ENCODE measurements at places on chromosomes 1 and 21. TPM values are rescaled to one million over a fixed set of nuclear protein-coding genes. Genes with fewer than 3 reads are reported as not detected.

DNA sequence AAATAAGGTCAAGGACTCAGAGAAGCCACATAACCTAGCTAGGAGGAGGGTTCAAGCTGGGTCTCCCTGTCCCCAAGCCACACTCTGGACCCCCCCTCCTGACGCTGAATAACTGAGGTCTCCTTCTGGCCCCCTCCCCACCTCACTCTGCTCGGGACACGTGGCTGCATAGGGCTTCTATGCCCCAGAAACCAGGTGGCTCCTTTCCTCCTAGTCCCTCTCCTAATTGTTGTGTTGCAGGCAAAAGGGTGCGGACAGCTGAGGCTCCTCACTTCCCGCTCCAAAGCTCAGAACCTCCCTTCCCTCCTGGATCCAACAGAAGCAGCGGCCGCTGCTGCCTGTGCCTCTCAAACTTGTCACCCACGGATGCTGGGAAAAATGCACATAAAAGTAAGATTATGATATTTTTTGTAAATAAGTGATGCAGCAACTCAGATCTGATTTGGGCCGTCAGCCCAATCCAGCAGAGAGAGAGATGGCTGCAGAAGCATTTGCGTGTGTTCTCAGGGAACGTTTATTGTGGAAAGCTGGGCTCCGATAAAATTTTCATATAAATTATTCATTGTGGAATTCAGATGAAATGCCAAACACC is 40.8 kb upstream of the C1orf174 start:
- DNase-seq: no peak

- no peak for DNase-seq
Measured at GRCh38 chr1:208221291-208221622, 22.9 kb downstream of the PLXNA2 start.

Gene OR2L13
- not detected for total RNA-seq

DNA sequence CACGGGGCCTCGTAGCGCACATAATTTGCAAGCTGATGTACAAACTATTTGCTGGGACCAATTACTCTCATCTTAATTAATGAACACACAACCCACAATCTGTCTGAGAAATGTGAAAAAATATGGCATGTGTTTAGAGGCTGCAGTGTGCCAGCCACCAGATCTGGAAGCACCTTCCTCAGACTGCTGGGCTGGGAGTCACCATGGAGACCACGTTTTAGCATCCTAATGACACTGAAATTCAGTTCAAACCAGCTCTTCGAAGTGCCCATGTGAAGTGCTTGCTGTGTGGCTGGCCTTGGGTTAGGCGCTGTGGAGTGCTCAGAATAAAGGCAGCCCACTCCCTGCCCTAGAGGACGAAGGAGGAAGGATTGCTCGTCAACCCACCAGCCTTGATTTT is 482.4 kb downstream of the OMA1 start:
- DNase-seq: no peak

Gene C1orf185
- not detected for total RNA-seq

DNA sequence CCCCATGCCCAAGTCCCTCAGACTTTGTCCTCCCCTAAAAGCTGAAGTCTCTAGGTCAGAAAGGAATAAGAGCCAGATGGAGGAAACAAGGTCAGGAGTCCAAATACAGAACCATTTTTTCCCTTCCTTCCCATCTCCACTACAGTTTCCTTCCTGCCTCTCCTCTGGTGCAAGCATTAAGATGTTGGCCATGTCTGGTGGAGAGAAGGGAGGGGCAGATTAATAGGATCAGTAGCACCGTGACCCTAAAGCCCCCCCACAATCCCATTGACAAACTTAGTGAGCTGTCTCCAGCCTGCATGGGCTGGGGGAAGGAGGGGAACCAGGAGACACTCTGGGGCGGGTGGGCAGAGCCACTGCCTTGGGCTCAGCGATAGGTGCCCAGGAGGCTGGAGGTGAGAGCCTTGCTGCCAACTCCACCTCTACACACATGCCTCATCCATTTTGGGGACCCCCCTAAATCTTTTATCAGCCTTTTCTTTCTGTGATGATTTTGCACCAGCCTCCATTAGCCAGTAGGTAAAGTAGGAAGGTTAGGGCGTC is 59.8 kb downstream of the RHBG start:
- no peak for DNase-seq

DNA sequence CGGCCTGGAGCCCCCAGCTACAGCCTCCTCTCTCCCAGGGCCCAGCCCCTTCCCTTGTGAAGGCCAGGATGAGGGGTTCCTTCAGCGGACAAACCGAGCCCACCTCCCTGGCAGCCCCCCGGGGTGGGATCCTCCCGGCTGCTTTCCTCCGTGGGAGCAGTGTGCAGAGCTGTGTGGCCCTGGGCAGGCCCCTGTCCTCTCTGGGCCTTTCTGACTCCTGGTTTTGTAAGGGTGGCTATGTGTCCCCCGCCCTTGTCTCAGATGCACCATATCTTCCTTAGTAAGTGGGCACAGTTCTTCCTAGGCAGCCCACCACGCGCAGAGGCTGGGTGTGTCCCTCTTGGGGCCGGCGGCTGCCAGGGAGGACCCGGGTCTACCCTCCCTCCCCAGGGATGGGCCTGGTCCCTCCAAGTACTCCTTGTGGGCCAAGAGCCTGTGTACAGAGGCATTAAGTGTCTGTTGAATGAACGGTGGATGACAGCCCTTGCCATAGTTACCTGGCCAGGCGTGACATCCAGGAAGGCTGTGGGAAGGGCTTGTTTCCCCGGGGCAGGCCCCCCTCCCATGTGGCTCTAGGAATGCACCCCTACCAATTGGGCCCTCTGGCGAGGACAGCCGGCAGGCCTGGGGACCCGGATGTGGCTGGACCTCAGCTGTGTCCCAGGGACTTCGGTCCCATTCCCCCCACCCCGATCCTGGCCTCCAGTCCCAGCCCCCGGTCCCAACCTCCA is 3.8 kb downstream of the SMIM1 start:
- no peak for DNase-seq

DNA sequence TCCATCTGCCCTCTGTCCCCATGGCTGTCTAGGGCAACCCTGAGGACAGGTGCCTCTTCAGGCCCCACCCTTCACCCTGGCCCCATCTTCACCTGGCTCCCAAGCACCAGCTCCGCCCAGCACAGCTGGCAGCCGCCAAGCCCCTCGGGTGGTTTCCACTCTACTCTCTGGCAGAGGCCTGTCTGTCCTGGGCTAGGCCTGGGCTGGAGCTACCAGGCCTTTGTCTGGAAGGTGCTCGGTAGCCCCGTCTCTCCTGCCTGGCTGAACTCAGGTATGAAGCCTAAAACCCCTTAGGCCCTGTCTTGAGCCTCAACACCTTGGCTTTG is 17.4 kb downstream of the SDC3 start:
- DNase-seq: no peak

Gene TIMM17A
- 40.6 TPM for total RNA-seq

Gene EDARADD
- total RNA-seq: not detected

Gene GPR37L1
- total RNA-seq: 0.36 TPM

Gene E2F2
- total RNA-seq: 0.28 TPM

DNA sequence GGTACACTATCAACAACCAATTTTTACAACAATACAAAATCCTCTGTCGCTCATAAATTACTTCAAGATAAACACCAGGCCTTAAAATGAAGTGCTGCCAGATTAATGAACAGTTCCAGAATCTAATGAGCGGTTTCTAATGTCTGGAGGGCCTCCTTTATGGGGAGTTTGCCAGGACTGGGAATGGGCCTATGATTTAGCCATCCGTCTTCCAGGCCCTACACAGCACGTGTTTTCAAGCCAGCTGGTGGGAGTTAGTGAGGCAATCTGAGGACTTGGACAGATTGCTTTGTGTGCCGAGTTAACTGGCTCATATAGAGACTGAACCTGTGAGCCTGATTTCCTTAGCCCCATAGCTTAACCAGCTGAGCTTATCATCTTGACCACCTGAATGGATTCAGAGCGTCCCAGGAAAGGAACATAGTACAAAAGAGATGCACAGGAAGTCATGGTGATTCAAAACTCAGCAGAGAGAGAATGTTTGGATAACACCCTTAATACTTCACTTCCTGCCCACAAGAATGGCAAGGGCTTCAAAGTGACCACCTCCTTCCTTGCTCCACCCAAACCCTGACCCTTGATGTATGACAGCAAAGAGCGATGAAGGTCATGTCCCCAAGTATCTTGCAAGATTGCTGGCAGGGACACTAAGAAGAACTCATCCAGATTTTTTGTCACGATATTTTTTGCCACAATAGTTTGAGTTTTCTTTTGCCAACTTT is 143.5 kb downstream of the SLC30A10 start:
- DNase-seq: no peak

Gene LCE2B
- total RNA-seq: not detected

DNA sequence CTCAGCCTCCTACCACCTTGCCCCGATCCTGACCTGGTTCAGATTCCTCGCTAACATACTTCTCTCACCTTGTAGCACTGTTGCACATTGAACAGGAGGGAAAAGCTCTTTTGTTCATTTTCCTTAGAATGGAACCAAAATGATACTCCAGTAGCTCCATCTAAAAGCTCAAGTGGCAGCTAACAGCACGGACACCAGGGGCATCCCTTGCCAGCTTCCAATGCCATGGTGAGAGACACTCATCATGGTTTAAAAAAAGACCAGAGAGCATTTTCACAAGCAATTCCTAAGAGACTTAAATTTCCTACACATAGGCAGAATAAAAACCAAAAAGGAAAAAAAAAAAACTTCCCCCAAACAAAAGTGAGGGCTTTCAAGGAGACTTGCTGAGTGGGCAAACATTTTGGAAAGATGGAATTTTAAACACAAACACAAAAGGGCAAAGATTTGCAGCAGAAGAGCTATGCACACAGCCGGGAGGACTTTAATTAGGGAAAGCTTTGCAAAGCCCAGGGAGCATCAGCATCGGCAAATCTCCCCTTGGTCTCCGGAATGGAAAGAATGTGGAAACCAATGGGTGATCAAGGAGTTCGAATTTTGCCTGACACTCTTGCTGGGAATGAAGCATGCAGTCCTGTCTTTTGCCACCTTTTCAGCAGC is 84.3 kb downstream of the CAPZB start:
- no peak for DNase-seq

Gene NFASC
- 17.6 TPM for total RNA-seq

DNA sequence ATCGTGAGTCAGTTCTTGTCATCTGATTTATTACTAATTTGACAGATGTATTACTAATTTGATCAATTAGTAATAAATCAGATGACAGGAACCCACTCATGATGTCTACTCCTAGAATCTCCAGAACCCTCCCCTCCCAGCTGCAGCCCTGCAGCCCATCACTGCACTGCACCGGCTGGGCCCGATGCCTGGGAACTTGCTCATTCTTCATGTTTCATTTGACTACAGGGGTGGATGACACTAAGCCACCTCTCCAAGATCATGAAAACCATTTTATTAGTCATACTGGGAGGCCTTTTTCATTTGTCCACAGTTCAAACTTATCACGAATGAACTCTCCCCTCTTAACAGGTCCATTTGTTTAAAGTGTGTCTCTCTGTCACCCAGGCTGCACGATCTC is 41.0 kb downstream of the KCNH1 start:
- DNase-seq: no peak

Gene IFFO2
- total RNA-seq: 18.8 TPM

Gene LDLRAP1
- 9.1 TPM for total RNA-seq

Gene SLC39A1
- 79.8 TPM for total RNA-seq

GRCh38 chr1:172287208-172287607 is 133.3 kb upstream of the C1orf105 start:
- DNase-seq: peak; percentile 87

Gene HSPA6
- 2.0 TPM for total RNA-seq

GRCh38 chr1:21782349-21782867 is 541 bp downstream of the USP48 start:
- DNase-seq: no peak

Gene MAD2L2
- total RNA-seq: 29.9 TPM

DNA sequence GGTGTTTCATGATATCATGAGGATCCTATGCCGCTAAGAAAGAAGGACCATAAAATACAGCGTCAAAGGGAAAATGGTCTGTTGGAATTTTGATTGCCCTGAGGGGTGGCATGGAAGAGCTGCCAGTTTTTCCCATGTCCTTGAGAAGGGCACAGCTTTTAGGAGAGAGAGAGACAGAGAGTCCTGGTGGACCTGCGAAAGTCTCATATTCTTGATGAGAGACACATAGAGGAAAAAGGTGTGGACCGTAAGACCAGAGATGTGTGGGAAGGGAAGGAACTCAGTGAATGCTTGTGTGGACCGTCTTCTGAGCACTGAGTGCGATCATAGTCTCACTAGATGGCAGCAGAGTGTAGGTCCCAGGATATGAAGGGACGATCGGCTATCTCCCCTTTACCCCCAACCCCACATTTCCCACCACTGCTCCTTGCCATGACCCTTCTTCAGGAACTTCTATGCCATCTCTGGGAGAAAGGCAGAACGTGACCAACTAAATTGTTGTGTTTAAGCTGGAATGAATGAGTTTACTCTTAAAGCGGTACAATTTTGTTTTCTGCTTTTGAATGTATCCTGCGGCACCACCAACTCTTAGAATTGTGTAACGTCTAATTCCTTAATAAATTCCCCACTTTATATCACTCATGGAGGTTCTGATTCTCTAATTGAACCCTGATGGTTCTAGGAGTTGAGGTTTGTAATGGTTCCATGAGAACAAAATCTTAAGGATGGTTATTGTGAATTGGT is 117.7 kb downstream of the CTH start:
- DNase-seq: no peak

Gene SPRR2B
- total RNA-seq: not detected

Gene PDZK1IP1
- not detected for total RNA-seq

DNA sequence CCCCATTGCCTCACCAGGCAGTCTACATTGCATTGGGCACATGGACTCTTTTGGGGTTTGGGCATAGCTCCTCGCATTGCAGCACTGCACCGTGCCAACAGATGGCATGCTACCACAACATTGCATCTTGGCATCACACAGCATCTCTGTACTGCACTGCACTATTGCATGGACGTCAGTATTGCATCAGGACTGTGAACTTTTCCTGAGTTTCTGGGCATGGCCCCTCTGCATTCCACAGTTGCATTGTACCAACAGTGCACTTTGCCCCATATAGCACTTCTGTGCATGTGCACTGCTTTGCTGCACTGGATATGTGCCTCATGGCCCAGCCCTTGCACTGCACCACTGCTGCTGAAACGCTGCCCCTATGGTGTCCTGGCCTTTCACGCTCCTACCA is 9.6 kb downstream of the PTPRU start:
- no peak for DNase-seq

Gene FCRL1
- total RNA-seq: not detected

DNA sequence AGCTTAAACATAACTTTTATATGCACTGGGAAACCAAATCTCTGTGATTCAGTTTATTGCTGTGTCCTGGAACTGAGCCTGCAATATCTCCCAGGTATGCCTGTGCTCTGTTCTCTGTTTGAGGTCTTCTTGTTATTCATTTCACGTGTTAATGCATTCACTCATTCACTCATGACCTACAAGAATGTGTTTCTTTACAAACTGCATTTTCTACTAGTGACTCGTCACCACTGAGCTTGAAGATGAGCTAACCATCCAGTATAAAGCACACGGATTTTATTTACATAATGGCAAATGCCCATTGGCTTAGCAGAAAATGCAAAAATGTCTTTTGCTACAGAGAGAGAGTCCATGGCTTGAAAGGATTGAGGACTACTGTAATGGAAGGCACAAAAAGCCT is 75.0 kb upstream of the DUSP10 start:
- no peak for DNase-seq

Gene SIK1
- total RNA-seq: 33.8 TPM

GRCh38 chr1:2939041-2939552 is 82.2 kb upstream of the ACTRT2 start:
- DNase-seq: no peak

Measured in sigmoid colon (tissue), 7 donors.